ENCODE measurements at places on chromosomes 12 and 14.

DNA sequence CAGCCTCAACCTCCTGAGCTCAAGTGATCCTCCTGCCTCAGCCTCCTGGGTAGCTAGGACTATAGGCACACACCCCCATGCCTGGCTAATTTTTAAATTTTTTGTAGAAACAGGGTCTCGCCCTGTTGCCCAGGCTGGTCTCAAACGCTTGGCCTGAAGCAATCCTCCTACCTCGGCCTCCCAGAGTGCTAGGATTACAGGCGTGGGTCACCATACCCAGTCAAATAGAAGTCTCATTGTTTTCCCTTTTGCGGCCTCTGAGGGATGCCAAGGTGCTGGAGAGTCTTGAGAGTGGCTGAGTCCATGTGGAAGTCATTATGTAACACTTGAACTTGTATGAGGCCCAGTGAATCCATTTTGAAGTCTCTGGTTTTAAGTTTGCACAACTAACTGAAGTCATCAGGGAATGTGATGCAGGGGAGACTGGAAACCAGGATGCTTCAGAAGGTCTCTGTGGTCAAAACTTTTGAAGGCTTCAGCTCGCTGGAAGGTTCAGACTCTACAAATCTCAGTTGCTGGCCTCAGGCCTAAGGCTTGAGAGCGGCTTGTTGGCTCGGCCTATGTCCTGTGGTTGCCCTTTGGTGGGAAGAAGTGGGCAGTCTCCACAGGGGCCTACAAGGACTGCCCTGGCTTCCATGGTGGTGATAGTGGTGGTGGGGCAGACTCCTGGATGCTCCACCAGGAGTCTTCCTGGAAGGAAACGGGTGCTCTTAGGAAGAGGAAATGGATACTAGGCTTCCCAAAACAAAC, 29.2 kb downstream of the GALNT16 start:
- no peak for DNase-seq

DNA sequence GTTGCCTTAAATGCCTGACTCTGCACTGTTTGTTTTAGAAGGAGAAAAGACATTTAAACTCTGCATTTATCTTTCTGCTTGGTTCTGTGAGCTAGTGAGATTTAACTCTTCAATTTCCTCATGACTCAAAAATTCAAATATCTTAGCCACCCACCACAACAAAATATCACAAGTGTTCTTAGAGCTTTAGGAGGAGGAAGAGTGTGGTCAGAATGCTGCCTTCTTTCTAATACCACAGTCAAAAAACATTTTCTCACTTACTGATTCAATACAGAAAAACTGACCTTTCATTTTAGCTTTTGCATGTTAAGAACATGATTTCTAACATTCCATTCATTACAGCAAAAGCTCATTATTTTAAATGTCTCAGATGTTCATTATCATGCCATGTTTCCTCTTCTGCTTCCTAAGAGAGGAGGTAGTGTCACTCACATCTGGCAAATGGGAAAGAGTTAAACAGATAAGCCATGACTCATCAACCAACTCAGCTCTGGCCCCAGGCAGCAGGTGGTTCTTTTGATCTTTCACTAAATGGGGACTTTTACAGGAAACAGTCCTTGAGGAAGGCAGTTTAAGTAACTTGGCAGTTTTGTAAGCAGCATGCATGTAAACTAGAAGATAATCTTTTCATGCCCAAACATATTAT, 56.4 kb upstream of the RNU6-8 start:
- no peak for DNase-seq

GRCh38 chr14:30355431-30355913, 203.5 kb upstream of the G2E3 start:
- no peak for DNase-seq

DNA sequence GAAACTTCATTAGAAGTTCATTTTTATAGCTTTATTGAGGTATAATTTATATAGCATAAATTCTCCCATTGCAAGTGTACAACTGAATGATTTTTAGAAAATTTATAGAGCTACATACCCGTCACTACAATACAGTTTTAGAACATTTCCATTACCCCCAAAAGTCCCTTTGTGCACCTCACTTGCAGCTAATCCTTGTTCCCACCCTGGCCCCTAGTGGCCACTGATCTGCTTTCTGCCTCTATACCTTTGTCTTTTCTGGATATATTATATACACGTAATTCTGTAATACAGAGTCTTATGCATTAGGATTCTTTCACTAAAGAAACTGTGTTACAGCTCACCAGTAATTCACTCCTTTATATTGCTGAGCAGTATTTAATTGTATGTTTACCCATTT, 145.1 kb upstream of the DIO2 start:
- no peak for DNase-seq

DNA sequence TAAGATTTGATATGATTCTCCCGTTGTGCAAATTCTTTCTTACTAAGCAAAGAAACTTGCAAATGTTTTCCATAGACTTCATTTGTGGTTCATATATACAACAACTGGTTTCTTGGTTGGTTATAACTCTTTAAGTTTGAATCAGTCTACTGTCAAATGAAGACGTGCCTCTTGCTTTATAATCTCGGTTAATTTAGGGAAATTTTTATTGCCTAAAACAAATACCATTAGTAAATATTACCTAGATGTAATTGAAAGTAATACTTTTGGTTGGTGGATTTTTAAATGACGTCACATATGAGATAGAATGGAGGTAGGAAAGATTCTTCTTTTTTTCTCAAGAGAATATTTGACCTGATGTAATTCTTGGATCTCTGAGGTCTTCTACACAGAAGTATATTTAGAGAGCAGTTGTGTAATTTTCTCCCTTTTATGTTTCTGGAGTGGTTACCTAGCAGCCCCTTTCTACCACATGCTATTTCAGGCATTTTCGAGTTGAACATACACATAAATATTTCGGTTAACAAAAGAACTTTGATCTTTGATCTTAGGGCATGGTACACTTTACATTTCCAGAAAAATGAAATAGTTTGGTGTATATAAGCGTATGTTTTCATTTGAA, 1.7 kb downstream of the ATF7IP start:
- DNase-seq: peak; percentile 19

GRCh38 chr12:17214929-17215328, 609.0 kb upstream of the LMO3 start:
- DNase-seq: no peak

DNA sequence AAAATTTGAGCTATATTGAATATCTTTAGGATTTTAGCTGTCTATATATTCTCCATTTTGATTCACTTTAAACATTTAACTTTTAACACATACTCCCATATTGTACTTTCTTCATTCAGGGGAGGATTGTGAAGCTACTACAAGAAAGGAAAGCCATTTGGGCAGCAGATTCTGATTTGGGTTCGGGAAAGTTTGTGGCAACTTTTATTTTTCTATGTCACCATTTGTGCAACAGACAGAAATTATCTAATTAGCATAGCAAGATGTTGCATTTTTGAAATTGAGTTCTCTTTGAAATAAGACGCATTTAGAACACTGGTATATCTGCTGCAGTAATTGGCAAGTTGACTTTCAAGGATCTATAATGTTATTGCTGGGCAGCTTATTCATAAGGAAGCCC, 134.3 kb downstream of the KICS2 start:
- no peak for DNase-seq

- DNase-seq: no peak
Observed at GRCh38 chr12:65477721-65478120, 199.2 kb downstream of the MSRB3 start.

- DNase-seq: no peak
Observed at GRCh38 chr12:85186236-85186635, 93.8 kb upstream of the ALX1 start.

- no peak for DNase-seq
Observed at GRCh38 chr14:72740504-72740961, 153.4 kb downstream of the DPF3 start.

GRCh38 chr14:53019406-53019805, 68.6 kb upstream of the FERMT2 start:
- no peak for DNase-seq

- DNase-seq: no peak
Observed at GRCh38 chr12:40106202-40106533, 287 bp upstream of the SLC2A13 start.

DNA sequence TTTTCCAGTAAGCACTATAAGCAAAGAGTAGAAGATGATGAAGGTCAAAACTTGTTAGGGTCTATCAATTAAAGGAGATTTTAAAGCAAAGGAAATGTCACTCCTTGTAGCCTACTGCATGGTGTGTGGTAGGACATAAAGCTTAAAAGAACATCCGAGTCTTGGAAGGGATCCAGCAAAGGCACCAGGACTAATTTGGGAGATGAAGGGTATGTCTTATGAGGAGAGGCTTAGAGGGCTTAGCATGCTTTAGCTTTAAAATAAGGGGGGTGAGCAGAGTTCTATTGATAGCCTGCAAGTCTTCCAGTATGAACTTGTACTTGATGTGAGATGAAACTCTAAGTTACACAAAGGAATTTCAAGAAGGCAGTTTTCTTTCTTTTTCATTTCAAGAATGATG, 11.8 kb upstream of the MYBPC1 start:
- DNase-seq: no peak

DNA sequence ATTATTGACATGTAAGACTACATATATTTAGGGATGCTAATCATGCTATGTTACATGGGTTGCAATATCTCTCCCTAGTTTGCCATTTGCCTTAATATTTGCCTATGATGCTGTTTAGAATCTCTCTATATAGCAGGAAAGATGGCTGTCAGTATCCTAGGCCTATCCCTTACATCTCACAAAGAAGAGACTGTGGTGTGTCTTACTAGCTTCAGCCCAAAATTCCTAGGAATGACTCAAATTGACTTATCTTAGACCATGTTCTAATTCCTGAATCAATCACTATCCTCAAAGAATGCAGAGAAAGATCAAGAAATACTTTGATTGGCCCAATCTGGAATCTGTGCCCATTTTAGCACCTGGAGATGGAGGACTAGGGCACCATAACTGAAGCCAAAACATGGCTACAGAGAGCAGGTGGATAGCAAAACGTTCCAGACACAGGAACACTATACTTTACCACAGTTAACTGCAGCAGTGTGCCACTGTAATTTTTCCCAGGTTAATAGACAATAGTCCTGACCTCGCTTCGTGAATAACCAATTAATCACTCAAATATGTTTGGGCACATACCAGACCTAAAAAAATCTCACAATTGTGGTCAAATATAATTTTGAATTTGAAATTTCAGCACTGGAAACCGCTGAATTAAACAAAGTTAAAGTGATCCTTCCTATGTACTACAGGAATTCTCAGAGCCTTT, 32.7 kb upstream of the GLIPR1 start:
- DNase-seq: no peak

- DNase-seq: no peak
Observed at GRCh38 chr12:122989225-122989839, 8.9 kb downstream of the ARL6IP4 start.

- no peak for DNase-seq
Observed at GRCh38 chr12:113039911-113040445, 16.6 kb upstream of the DTX1 start.

DNA sequence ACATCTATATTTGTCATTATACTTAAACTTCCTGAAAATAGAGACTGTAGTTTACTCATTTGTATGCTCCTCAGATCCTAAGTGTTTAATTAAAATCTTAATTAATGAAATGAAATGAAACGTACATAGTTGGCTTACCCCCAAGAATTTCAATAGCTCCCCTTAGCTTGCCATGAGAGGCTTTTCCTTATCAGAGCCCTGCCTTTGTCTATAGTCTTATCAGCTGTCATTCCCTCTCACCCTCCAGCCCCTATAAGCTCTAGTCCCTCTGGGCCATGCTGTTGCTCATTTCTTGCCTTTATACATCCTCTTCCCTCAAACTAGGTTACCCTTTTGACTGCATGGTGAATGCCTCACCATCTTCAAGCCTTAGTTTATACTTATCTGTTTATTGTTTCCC, 1.1 kb upstream of the RTRAF start:
- DNase-seq: no peak

DNA sequence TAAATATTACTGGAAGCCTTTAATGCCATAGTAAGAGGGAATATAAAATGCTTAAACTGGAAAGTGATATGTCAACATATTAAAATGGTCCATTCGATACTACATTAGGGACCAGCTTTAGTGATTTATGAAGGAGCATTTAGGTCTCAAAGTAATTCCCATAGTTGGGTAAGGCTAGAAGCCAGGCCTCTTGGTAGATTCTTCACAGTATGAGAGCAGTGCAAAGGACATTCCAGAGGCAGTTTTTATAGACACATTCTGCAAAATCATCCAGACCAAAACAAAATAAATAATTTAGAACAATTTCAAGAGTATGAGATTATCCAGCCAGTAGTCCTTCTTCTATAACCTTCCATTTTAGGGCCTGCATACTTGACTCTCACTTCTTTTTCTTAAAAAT, 142.6 kb upstream of the PDZRN4 start:
- DNase-seq: no peak

GRCh38 chr12:70664465-70664881, 27.2 kb upstream of the PTPRB start:
- DNase-seq: no peak

GRCh38 chr12:49636979-49637755, 13.8 kb downstream of the PRPF40B start:
- DNase-seq: peak; percentile 65

GRCh38 chr14:68458840-68459469, 333.9 kb downstream of the ZFP36L1 start:
- no peak for DNase-seq

DNA sequence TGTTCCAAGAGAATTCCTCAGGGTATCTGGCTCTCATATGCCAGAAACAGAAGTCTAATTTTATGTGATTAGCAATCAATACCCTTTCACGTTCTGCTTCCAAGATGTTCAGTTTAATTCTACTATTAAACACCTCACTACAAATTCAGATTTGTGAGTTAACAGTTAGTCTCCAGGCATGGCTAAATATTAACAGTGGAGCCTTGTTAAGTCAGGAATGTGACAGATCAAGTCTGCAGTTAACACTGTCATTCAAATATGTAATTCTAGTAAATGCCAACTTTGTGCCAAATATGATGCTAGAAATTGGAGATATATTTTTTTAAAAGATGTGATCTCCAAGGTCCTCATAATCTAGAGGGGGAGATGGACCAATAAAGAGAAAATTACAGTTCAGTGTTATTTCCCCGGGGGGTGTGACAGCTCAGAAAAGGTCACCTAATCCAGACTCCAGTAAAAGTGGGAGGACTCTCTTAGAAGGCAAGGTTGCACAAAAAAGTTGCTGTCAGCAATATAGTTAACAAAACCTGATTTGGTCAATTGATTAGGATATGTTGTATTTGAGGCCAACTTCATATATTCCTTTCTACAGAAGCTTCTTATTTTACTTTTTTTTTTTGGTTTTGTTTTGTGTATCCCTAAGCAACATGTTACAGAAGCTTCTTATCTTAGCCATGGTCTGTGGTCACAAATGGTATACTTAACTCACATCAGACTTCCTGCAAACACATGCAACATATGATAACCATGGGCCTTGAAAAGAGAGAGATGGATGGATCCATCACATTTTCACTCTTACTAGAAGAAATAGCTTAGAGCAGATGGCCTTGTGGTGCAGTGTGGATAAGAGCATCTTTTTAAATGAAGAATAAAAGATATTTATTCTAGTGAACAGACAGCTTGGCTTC, 18.4 kb upstream of the RNU6-7 start:
- DNase-seq: no peak

GRCh38 chr12:93521225-93522080, 51.0 kb upstream of the SOCS2 start:
- no peak for DNase-seq

All from CD4-positive, alpha-beta T cell treated with Interleukin-6 at 100 ng/mL for 8 hours (primary cell).